CD8-positive, alpha-beta memory T cell (primary cell): ENCODE measurements at places on chromosomes 7 and 10.

DNA sequence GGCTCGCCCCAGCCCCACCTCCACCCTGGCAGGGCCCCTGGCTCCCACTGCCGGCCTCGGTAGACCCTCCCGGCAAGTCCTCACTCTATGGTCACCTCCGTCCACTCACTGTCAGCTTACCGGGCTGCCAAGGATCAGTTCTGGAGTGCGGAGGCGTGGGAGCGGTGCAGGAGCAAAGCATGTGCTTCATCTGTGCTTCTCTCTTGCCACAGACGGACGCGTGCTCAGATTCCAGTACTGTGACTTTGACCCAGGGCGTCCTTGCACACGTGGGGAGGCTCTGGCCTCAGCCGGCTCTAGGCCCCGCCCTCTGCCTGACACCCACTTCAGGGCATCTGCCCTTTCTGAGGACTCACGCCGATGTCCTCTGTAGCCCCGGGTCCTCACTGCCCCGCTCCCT is 547.5 kb upstream of the FOXK1 start:
- DNase-seq = no peak

DNA sequence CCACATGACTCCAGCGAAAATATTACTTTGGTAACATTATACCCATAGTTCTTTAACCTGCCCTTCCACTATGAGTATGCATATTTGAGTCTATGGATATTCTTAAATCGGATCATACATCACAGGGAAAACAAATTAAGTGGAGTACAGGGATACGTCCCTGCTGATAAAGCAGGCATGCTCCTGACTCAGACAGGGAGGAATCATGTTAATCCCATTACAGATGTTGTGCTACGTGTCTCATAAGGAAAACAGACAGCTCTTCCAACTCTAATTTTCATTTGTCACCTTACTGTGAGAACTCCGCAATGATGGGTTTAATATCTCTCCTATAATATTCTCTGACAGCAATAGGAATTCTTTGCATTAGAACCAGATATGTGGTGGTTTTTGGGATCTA is 469.5 kb upstream of the POM121L12 start:
- DNase-seq = no peak

- no peak for DNase-seq
Observed at GRCh38 chr7:142581341-142581740, 167.9 kb upstream of the PRSS1 start.

DNA sequence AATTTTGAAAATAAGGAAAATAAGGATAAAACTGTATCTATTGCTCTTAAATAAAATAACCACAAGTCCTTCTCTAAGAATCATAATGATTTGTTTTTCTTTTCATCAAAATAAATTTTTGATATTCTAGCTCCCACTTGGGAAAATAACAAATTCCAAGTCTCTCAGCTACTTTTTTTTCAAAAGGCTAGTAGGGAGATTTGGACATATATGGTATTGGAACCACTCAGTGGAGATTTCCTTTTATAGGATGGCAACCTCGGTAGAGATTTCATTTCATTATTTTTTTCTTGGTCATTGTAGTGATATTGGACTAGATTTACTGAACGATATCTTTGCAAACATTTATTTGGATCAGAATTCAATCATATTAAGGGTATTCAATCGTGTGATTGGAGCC is 69.5 kb upstream of the PRKG1 start:
- no peak for DNase-seq

DNA sequence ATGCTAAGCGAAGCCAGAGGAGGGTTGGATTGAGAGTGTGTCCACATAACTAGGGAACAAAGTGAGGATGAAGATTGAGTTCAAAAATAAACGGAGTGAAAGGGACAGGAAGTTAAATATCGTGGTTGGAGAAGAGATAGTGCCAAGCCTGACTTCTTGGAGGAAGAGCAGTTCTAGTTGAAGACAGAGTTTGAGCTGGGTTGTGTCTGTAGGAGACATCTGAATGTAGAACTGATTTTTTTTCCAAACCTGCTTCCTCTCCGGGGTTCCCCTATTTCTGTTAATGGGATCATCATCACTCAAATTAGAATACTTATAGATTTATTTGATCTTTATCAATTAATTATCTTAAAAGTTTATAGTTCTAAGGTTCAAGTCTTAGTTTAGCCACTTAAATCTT is 35.6 kb downstream of the SP4 start:
- DNase-seq = no peak

DNA sequence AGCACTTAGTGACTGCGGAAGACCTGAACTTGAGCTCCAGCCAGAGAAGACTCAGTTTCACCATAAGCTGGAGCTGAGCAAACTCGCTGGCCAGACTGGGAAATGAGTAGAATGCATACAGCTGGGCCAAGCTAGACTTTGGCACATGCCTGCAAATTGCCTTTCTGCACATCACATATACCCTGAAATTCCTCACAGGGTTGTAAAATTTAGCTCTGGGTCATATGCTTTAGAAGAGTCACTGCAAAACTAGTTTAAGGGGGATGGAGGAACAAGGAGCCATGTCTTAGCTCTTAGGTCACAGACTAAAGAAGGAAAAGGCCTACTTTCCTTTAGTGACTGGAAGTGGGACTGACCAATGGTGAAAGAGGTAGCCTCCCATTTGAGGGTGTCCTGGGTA is 67.6 kb downstream of the PPP1R3C start:
- DNase-seq = no peak

- no peak for DNase-seq
Observed at GRCh38 chr10:125082881-125083575, 77.3 kb downstream of the CTBP2 start.

GRCh38 chr7:70040970-70041766 is 442.9 kb downstream of the AUTS2 start:
- DNase-seq = no peak

GRCh38 chr10:24257588-24257987 is 48.6 kb downstream of the KIAA1217 start:
- DNase-seq = no peak

DNA sequence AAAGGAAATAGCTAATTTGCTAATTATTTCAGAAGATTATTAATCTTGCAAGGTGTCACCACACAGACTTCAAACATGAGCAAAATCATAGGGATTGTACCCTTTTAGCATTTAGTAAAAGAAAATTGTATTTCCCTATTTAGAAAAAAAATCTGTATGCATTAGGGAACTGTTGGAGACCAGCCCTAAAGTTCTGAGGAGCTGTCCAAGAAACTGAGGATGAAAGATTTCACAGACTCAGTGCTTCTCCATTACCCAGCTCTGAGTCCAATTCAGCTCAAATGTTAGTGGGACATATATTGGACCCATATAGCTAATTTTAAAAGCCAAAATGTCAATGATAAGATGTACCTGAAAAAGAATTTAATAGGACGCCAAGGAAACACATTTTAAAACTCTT is 271.7 kb downstream of the SNX10 start:
- no peak for DNase-seq

DNA sequence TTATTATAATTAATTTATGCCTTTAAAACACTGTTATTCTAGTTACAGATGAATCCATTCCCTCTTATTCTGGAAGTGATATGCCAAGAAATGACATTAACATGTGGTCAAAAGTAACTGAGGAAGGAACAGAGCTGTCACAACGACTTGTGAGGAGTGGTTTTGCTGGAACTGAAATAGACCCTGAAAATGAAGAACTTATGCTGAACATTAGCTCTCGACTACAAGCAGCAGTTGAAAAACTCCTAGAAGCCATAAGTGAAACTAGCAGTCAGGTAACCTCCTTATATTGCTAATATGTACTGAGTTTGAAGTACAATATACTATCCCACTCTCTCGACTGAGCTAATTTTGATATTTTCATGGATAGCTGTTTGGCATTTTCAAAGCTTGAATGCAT is 81.6 kb downstream of the CYP51A1 start:
- no peak for DNase-seq

- no peak for DNase-seq
Observed at GRCh38 chr7:159030490-159031134, 114.1 kb downstream of the VIPR2 start.

- DNase-seq = no peak
Observed at GRCh38 chr10:23370106-23370505, 25.5 kb upstream of the C10orf67 start.

- DNase-seq = no peak
Observed at GRCh38 chr10:92173996-92174395, 116.9 kb downstream of the CPEB3 start.

DNA sequence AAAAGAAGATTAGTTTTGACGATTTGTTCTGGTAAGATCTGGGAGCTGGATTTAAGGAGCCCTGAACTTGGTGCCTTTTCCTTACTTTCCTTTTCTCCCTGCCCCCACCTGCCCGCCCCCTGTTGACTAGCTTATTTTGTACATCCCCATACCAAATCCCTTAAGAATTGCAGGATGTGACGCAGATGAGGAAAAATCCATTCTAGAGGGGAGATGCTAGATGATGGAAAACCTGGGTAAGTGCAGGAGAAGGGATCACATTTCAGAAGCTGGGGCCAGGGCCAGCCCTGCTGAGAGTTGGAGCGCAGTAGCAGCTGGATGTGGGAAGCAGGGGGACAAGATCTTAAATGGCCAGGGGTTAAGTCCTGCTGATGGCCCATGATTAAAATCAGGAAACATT is 93.9 kb downstream of the CCDC3 start:
- no peak for DNase-seq

DNA sequence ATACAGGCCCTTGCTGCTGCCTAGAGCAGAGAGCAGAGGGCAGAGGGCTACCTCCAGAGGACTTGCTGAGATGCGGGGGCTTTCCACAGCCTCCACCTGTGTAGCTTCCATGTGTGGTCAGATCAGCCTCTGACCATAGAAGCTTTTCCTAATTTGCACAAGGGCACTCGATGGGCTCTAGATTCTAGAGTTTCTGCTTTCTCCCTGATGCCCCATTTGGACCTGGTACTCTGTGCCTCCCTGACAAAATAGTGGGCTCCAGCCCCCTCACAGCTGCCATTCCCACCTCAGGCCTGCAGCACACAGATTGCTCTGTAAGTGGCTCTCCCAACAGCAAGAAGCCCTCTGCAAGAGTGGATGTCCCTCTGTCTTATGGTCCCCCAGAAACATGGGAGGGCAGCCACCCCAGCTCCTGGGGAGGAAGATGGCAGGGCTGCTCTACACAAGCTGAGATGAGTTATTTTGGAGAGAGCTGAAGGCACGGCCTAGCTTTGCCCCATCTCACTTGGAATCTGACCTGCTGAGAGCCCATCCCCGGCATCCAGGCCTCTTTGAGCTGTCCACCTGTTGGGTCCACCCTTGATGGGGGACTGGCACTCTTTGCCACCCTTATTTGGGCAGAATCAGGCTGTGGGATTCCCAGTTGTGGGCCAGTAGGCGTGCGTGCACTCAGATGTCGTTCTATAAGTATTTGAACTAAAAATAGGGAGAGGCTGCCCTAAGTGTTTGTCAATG is 16.7 kb downstream of the TMEM273 start:
- no peak for DNase-seq

DNA sequence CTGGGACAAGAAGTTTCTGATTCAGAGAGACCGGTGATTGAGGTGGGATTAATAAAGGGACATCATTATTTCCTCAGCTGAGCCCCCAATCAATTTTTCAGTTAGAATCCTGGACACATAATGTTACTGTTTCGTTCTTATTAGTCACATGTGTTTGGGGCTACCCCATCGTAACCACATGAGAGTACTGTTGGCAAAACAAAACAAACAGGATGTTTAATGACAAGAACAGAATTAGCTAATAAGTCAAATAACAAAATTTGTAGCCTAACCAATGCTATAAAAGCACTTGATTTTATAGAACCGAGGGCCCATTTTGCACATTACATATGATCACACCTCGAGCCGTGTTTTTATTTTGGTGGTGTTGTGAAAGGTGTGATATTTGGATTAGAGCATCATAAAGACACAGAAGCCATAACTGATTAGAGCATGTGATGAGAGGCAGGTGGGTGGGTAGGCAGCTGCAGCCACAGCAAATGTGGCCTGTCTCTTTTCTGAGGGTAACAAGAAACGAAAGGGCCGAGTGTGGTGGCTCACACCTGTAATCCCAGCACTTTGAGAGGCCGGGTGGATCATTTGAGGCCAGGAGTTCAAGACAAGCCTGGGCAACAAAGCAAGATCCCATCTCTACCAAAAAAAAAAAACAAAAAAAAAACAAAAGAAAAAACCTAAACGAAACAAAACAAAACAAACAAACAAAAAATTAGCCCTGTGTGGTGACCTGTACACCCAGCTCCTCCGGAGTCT is 1.8 kb upstream of the VWC2 start:
- no peak for DNase-seq

GRCh38 chr10:75405598-75406461 is 4.3 kb upstream of the ZNF503 start:
- no peak for DNase-seq

DNA sequence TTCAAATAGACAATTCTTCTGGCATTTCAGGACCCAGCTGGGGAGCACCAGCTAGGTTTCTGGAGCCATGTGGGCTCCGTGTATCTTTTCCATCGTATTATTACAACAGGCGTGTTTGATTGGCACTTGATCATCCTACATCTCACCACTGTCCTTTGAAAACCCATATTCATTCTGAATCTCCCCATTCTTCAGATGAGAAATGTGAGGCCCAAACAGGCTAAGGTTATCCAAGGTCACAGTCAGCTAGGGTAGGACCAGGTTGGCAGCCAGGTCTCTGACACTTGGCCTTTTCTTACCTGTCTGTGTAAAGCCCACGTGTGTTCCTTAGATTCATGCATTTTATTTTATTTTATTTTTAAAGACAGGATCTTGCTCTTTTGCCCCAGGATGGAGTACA is 102.4 kb upstream of the SH2B2 start:
- DNase-seq = no peak

- no peak for DNase-seq
Observed at GRCh38 chr10:121302541-121303180, 295.6 kb downstream of the FGFR2 start.

- DNase-seq = no peak
Observed at GRCh38 chr7:34327681-34328080, 330.3 kb upstream of the NPSR1 start.

- DNase-seq = peak; percentile 29
Observed at GRCh38 chr10:88194041-88194887, 330.8 kb downstream of the PTEN start.

- DNase-seq = no peak
Observed at GRCh38 chr10:48384699-48384982, 78.2 kb downstream of the MAPK8 start.

DNA sequence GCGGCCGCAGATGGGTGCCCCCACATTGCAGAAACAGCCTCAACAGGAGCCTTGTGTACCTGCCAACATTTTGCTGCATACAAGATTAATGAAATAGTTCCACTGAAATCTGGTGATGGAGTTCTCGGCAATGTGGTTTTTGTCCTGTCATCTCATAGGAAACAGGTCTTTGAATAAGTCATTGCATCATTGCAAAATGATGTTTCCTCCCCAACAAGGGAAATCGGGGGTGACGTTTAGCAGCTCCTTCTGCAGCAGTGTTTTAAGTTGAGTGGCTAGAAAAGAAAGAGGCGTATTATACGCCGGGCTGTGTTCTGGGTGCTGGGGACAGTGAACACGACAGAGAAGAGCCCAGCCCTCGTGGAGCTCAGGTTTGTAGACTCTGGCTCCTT is 177.0 kb downstream of the PRKAG2 start:
- DNase-seq = no peak

GRCh38 chr7:148261523-148261922 is 329.0 kb upstream of the C7orf33 start:
- no peak for DNase-seq
